ENCODE measurements at places on chromosomes 5 and 9.

DNA sequence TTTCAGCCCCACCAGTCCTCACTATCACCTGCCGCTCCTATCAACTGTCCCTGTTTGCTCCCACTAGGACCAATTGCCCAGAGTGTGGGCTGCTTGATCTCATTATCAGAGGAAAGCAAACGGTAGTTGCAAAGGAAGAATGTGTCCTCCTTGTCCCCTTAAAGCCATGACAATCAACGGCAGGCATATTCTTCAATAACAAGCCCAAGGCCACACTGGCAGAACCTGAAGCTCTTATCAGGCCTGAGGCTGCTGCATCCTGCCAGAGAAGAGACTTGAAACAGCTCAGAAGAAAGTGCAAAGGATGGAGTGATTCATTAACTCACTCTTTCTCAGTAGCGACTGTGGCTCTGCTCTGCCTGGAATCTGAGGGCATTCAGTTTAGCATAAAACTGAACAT, 39.2 kb upstream of the MAN2A1 start:
- no peak for DNase-seq

DNA sequence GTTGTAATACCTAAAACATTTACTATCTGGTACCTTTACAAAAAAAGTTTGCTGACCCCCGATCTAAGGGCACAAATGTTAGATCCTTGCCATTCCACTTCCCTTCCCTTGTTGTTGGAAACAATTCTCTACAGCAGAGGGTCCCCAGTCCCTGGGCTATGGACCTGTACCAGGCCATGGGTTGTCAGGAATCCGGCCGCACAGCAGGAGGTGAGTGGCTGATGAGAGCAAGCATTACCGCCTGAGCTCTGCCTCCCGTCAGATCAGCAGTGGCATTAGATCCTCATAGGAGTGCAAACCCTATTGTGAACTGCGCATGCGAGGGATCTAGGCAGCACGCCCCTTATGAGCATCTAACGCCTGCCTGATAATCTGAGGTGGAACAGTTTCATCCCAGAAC, 248.5 kb downstream of the AP3B1 start:
- DNase-seq = no peak

GRCh38 chr5:179154346-179154990, 94.3 kb downstream of the ZNF354C start:
- DNase-seq = no peak

GRCh38 chr5:125006011-125006685, 259.7 kb upstream of the ZNF608 start:
- DNase-seq = no peak

DNA sequence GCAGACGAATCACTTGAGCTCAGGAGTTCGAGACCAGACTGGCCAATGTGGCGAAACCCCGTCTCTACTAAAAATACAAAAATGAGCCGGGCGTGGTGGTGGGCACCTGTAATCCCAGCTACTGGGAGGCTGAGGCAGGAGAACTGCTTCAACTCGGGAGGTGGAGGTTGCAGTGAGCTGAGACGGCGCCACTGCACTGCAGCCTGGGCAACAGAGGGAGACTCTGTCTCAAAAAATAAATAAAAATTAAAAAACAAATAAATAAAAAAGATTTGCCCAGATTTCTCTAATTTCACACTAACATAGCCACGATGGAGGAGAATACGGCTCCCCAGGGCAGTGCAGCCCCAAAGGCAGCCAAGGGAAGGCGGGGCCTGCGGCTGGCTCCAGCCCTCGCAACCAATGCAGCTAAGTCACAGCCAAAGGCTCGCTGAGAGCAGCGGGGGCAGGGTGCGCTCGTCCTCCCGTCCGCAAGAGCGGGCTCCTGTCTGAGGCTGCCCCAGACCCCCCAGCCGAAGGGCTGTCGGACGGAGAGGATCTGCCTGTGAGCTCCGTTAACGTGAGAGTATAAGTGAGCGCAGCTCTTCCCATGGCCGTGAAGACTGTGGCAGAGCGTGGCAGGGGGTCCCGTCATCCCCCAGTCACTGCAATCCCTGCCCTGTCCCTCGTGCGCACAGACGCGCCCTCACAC, 43.5 kb downstream of the SLC12A7 start:
- no peak for DNase-seq

DNA sequence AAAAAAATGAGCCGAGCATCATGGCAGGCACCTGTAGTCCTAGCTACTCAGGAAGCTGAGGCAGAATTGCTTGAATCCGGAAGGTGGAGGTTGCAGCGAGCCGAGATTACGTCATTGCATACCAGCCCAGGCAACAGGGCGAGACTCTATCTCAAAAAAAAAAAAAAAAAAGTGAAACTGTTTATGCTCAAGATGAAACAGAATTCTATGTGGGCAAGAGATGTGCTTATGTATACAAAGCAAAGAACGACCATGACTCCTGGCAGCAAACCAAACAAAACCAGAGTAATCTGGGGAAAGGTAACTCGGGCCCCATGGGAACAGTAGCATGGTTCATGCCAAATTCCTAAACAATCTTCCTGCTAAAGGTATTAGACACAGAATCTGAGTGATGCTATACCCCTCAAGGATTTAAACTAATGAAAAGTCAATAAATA, 32.6 kb upstream of the PLAC8L1 start:
- DNase-seq = no peak

DNA sequence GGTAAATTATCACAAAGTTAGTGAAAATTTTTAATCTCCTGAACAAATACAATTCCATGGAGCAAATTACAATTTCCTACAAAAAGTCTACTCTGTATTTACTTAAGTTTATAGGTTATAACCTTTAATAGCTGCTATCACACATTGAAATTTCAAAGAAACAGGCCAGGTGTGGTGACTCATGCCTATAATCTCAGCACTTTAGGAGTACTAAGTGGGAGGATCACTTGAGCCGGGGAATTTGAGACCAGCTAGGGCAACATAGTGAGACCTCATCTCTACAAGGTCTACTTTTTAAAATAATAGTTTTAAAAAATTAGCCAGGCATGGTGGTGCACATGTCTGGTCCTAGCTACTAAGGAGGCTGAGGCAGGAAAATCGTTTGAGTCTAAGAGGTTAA, 50.3 kb downstream of the HINT1 start:
- DNase-seq = no peak

- DNase-seq = no peak
Measured at GRCh38 chr5:139761501-139761900, 34.1 kb upstream of the PSD2 start.

GRCh38 chr5:9151684-9152427, 394.0 kb downstream of the SEMA5A start:
- no peak for DNase-seq

DNA sequence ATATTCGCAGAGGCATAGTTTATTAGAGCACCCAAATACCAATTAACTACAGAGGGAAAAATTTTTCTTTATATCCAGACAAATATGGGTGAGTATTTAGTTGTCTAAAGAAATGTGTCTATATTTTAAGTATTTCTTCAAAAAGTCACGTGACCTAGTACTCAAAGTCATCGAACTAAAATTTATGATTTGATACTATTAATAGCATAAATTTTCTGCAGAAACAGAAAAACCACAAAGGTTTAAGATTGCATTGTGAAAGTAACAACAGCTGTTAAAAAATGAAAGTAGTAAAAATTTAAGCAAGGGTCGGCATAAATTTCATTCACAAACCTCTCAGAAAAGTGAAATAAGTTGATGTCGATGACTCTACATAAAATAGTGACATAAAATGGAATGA, 323.9 kb upstream of the RORB start:
- no peak for DNase-seq
